ENCODE measurements at places on chromosomes 7 and 10.

- DNase-seq, result peak; percentile 46
Measured at GRCh38 chr7:20783700-20784387, 2.8 kb downstream of the SP8 start.

GRCh38 chr10:79431891-79432831, 13.3 kb downstream of the ZCCHC24 start:
- peak; percentile 80 for DNase-seq

- DNase-seq, result no peak
Measured at GRCh38 chr7:141748396-141748795, 10.2 kb downstream of the SSBP1 start.

- DNase-seq, result peak; percentile 18
Measured at GRCh38 chr10:68501691-68502090, 25.6 kb downstream of the SLC25A16 start.

GRCh38 chr7:27423290-27423689, 180.7 kb downstream of the EVX1 start:
- DNase-seq, result no peak

- no peak for DNase-seq
Measured at GRCh38 chr10:124700293-124701037, 43.7 kb downstream of the FAM53B start.

- no peak for DNase-seq
Measured at GRCh38 chr7:88321694-88322093, 15.0 kb upstream of the STEAP4 start.

DNA sequence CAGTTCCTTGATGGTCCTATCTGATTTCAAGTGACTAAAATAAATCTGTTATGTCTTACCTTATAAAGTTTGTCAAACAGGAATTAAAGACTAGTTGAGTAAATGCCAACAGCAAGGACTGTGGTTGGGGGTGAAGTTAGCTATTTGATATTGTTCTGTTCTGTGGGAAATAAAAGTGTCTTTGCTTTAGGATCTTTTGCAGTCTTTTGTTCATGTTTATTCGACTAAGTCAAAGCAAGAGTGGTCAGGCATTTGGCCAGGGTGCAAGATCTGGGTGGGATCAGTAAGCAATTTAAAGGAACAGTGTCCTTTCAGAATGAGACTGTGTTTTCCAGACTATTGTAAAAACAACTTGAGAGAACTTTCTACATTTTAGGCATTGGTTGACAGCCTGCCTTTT, at the start of gene COL28A1:
COL28A1 (minus strand) TSS at position 183 of the 400 bp plus-strand sequence. CDS start 2,998 bp downstream, outside the sequence.
- DNase-seq, result no peak

- DNase-seq, result no peak
Measured at GRCh38 chr7:135938563-135938962, 38.6 kb downstream of the MTPN start.

DNA sequence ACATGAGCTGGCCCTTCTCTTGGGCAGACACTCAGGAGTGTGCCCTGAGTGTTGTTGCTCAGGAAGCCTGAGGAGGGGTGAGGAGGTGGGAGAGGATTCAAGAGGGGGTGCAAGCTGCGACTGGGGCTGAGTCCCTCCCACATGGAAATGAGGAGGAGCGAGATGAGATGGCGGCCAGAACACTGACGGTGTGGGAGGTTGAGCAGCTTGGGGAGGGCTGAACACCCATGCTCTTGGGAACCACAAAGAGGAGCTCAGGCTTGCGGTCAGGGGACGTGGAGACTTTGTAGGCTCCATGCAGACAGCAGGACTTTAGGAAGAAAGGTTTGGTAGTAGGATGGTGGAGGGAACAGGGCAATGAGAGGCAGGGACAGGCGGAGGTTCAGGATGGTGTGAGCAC, 163.2 kb upstream of the SHH start:
- DNase-seq, result no peak

GRCh38 chr10:119502618-119503155, 39.8 kb downstream of the RGS10 start:
- DNase-seq, result no peak

GRCh38 chr10:30782537-30783461, 153.2 kb upstream of the LYZL2 start:
- DNase-seq, result peak; percentile 60

DNA sequence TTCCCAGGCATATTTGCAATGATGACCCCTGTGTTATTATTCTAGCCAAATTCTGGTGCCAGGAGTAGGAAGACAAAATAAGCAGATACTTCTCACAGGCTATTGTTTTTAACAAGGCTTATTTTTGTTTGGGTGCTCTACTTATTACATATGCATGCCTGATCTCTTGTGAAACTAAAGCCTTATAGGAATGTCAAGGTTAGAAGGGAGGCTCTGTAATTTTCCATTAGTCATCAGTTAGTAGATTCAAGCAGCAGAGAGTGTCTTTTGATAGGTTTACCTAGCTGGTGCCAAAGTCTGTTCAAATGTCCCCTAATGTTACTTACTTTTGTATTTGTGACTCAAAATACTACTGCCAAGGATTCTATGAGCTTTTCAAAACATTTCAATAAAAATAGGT, 11.7 kb upstream of the TMEM106B start:
- DNase-seq, result no peak

GRCh38 chr10:90432866-90433265, 425.0 kb downstream of the HTR7 start:
- no peak for DNase-seq

DNA sequence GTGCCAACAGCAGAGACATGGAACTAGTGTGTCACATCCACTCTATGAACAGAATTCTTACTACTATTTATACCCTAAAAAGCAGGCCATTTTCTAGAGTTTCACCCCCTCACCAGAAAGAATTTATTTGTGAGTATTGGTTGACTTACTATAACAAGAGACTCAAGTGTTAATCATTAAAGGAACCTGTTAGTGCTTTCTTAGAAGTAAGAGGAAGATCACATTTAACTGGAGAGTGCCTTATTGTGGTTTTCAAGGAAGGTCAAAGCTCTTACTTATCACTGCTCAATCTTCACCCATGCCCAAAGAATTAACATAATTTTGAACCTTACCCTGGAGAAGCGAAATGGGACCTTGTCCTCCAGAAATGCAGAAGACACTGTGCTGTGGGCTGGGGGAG, 169.3 kb upstream of the PRSS1 start:
- no peak for DNase-seq

- no peak for DNase-seq
Measured at GRCh38 chr10:15211464-15211979, 43.0 kb upstream of the NMT2 start.

GRCh38 chr7:127047521-127047920, 205.2 kb downstream of the GRM8 start:
- DNase-seq, result no peak

GRCh38 chr10:70492786-70493659, 14.5 kb downstream of the PALD1 start:
- DNase-seq, result peak; percentile 44

DNA sequence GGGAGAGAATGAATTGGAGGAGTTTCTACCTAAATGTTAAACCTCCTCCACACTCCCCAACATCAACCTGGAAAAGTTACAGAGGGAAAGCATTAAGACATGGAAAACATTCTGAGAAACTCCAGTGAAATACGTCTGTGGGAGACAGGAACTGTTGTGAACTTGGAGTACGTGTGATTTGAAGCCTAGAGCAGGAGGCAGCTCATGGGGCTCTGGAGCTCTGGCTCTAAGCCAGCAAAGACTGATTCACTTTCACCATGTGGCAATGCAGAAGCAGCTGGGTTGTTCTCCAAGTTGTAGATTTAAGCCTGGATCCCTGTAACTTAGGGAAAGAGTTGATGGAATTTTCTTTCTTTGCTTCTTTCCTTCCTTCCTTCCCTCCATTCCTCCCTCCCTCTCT, 503.2 kb downstream of the NRG3 start:
- peak; percentile 47 for DNase-seq

GRCh38 chr7:147523056-147523455, 1067.5 kb upstream of the C7orf33 start:
- no peak for DNase-seq

DNA sequence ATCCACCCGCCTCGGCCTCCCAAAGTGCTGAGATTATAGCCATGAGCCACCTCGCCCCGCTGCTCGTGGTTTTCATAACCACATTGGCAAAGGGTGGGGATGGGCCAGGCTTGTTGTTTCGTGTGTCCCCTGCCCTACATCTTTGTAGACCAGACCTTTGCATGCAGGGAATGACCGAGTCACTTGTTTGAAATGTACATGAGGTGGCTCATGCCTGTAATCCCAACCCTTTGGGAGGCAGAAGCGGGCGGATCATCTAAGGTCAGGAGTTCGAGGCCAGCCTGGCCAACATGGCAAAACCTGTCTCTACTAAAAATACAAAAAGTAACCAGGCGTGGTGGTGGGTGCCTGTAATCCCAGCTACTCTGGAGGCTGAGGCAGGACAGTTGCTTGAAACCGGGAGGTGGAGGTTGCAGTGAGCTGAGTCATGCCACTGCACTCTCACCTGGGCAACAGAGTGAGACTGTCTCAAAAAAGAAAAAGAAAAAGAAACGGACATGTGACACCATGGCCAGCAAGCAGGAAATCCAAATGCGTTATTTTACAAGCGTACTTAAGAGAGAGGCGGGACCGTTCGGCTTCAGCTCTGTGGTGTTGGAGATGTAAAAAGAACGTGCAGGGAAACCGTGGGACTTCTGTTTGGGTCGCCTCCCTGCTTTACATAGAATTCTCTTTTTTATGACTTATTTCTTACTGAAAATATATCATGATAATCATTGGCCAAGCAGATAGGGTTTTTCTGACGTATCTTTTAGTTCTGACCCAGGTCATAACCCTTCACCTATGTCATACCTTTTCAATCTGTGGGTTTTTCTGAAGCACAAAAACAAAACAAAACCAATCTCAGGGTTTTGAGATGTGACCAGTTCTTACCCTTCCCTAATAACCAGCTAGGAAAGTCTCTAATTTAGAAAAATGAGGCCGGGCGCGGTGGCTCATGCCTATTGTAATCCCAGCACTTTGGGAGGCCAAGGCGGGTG, 45.1 kb downstream of the WIPI2 start:
- DNase-seq, result no peak

DNA sequence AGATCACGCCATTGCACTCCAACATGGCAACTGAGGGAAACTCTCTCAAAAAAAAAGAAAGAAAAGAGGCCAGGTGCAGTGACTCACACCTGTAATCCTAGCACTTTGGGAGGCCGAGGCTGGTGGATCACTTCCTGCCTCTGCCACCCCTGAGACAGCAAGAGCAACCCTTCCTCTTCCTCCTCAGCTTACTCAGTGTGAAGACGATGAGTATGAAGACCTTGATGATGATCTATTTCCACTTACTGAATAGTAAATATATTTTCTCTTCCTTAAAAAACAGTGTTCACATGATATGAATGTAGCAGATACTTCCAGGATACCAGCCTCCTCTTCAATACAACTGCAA, 2.1 kb upstream of the ZKSCAN1 start:
- no peak for DNase-seq

- DNase-seq, result no peak
Measured at GRCh38 chr10:81027223-81027622, 489.5 kb downstream of the SH2D4B start.

DNA sequence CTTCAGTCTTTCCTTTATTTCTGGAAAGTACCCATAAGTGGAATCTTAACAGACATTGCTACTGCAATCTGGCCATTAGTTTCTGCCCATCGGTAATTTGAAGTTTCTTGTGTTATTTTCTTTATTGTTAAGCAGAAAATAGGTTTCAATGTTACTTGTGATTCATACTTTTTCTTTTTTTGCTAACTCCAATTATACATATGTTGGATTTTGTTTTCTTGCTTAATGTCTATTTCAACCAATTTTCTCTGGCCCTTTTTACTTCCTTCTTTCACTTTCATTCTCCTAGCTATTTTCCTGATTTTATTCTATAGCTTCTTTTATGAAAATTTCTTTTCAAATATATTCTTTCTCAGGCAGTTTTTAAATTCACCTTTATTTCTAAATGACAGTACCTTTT, 457.4 kb downstream of the TCERG1L start:
- DNase-seq, result no peak

GRCh38 chr7:46191776-46192175, 270.7 kb upstream of the IGFBP3 start:
- no peak for DNase-seq

- DNase-seq, result peak; percentile 8
Measured at GRCh38 chr10:48818861-48819520, 120.6 kb downstream of the LRRC18 start.

GRCh38 chr10:48778193-48778857, 93.7 kb downstream of the WDFY4 start:
- no peak for DNase-seq

DNA sequence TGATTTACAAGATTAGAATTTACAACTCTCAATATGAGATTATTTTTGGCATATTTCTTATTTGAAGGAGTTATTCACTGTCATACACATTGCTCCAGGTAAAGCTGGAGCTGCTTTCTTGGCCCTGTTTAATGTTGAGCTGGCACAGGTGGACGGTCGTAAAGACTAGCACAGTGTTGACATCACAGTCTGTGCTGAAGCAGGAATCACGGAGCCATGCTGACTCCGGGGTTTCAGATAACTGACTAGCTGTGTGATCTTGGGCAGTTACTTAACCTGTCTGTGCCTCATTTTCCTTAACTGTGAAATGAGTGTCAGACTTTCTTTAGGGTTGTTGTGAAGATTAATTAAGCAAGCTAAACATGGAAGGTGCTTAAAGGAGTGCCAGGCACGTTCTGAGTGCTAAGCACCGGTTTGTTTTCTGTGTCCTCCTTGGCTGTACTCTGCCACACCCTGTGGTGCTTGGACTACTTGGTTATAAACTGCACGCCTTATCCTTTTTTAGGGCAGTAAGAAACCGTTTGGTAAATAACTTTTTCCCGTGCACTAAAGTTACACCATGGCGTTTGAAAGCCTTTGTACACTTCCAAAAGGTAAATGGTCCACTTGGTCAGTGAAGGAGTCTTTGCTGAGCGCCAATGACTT, 47.7 kb downstream of the DYNC2I1 start:
- no peak for DNase-seq

GRCh38 chr7:142703655-142704305, 45.5 kb upstream of the PRSS1 start:
- no peak for DNase-seq

GRCh38 chr10:75441196-75441595, 9.8 kb downstream of the LRMDA start:
- no peak for DNase-seq
